ENCODE measurements at places on chromosomes 2 and 18.

DNA sequence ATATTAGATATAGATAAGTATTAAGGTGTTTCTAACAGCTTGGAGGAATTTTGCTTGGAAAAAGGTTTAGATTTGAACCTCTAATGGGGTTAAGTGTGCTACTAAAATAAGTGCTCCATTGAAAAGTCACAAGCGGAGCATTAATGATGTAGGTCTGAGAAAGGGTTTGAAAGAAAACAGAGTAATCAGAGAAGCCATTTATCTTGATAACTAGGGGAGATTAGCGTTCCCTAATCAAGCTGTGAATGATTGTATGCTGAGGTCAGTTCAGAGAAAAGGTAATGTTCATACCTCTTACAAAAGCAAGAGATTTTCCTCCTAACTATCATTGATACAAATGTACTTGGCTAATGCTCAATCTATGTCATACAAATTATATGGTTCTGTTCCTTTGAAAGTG, 1.5 kb downstream of the ARHGAP25 start:
- DNase-seq = no peak

DNA sequence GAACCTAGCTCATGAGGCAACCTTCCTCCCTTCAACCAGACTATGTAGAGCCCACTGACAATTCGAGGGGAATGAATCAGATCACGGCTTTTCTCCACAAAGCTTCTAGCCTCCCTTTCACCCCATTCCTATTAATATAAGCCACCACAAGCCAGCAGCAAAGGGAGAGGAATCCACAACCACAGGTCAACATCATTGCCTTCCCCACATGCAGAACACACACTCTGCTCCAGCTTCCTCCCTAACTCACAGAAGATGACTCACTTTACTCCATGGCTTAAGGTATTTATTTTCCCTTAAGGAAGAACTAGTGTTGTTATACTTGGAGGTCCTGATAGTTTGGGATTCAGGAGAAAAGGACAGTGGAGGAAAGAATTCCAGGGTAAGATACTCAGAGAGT, 272.2 kb downstream of the C1D start:
- DNase-seq = no peak

GRCh38 chr2:21117688-21118087, 6.1 kb upstream of the TDRD15 start:
- DNase-seq = no peak

DNA sequence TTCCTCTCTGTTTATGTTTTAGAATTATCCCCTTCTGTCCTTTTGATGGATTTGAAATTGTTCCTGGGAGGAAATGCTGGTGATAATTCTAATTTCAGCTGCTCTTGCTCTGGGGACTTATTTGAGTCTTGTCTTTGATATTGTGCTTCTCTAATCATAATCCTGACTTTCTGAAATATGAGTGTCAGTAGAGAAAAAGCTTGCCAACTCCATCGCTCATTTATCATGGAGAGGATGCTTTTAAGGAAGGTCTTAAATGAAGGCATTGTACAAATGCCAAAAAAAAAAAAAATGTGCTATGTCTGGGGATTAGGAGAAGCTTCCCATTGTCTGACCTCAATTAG, 159.5 kb downstream of the NYAP2 start:
- DNase-seq = no peak

GRCh38 chr2:37119157-37119556, 34.8 kb downstream of the GPATCH11 start:
- DNase-seq = no peak

GRCh38 chr18:34734056-34734455, 24.0 kb downstream of the DTNA start:
- no peak for DNase-seq

DNA sequence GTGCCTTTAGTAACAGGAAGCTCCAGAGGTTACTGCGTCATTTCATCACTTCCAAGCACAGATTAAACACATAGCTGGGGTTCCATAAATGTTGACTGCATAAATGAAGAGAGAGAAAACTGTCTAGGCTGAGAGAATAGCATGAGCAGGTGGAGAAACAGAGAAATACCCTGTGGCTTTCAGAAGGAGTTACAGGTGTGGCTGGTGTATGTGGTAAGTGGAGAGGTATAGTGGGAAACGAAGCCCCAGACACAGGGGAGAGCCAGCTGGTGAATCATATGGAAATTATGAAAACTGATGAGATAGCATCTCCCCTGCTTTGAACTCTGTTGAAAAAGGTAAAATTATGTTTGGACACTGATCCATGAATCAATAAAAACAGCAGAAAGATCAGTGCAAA, 807.4 kb upstream of the POU3F3 start:
- no peak for DNase-seq

Data from NCI-H2081 (cell line).